Mucosa of gallbladder (tissue), 1 donor: ENCODE measurements at places on chromosomes 1 and 21. TPM values are rescaled to one million over a fixed set of nuclear protein-coding genes. Genes with fewer than 3 reads are reported as not detected.

The TBX15 gene
- total RNA-seq, result 0.20 TPM

The NRAS gene
- 24.7 TPM for total RNA-seq

The MROH9 gene
- not detected for total RNA-seq

The GBP6 gene
- total RNA-seq, result not detected

The S100A3 gene
- not detected for total RNA-seq

The PIK3R3 gene
- 22.0 TPM for total RNA-seq

The ZFYVE9 gene
- total RNA-seq, result 22.6 TPM

The DNAH14 gene
- 13.3 TPM for total RNA-seq

The GRHL3 gene
- total RNA-seq, result 1.4 TPM

The CD101 gene
- total RNA-seq, result 2.8 TPM

The TMEM269 gene
- 0.06 TPM for total RNA-seq

The RGS4 gene
- total RNA-seq, result 7.6 TPM

The RRP1 gene
- total RNA-seq, result 19.2 TPM

The LIN28A gene
- total RNA-seq, result 1.4 TPM

The SDC3 gene
- total RNA-seq, result 128 TPM

The ODF2L gene
- total RNA-seq, result 28.3 TPM

The NFYC gene
- total RNA-seq, result 57.0 TPM

The ZMYND12 gene
- total RNA-seq, result 3.6 TPM

The RHD gene
- not detected for total RNA-seq

The MYCL gene
- total RNA-seq, result 4.4 TPM

The MORN1 gene
- 24.4 TPM for total RNA-seq

The OR6K3 gene
- total RNA-seq, result not detected

The TLR5 gene
- total RNA-seq, result 15.5 TPM

The MX1 gene
- 35.1 TPM for total RNA-seq

The SSBP3 gene
- total RNA-seq, result 110 TPM

The CD1B gene
- not detected for total RNA-seq

The DHRS3 gene
- 168 TPM for total RNA-seq

The SLC26A9 gene
- total RNA-seq, result 1.3 TPM

The PIK3C2B gene
- 64.6 TPM for total RNA-seq

The CYP2J2 gene
- total RNA-seq, result 14.6 TPM
